ENCODE measurements at places on chromosomes 2 and 18.

- no peak for DNase-seq
These were observed 150.3 kb downstream of the NDUFA10 start for GRCh38 chr2:239874636-239875356.

- DNase-seq = no peak
These were observed 20.5 kb downstream of the ADAM17 start for GRCh38 chr2:9535177-9535576.

DNA sequence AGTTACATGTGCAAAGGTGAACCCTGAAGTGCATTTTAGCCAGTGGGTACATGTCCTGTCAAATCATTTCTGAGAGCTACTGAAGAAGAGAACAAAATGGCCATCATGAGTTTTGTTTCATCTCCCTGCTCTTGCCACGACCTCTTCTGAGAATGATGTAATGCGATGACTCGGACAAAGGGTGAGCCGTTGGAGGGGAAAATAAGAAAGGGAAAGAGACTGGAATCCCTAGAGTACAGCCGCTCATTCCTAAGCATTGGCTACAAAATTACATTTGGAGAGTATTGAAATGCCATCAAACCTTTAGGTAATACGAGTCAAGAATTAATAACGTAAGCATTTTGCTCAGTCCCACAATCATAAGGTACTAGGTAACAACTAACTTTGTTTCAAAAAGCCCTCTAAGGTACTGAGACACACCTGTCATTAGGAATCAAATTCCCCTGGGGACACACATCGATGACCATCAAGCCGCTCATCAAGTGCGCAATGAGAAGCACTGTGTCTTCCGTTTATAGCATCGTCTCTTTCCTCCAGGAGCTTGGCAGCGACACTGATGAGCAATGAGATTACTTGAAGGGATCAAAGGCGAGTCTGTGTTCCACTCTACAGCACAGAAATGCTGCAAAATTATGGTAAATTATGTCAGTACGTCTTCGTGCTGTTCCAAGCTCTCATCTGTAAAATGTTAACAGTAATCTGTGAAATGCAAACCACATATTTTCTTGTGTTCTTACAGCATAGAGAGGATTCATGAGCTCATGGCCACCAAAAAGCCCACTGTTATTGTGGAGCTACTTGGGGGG is 97.3 kb upstream of the PIEZO2 start:
- no peak for DNase-seq

GRCh38 chr18:25111377-25112288 is 240.3 kb downstream of the ZNF521 start:
- no peak for DNase-seq
